Myocyte (in vitro differentiated cells): ENCODE measurements at places on chromosomes 11 and 22. TPM values are rescaled to one million over a fixed set of nuclear protein-coding genes. Genes with fewer than 3 reads are reported as not detected.

The P4HA3 gene
- total RNA-seq: 0.42 TPM in 1 of 2 replicates, not detected in the other

The CCDC73 gene
- not detected in 2 replicates for total RNA-seq

The NCF4 gene
- not detected in 2 replicates for total RNA-seq

The RAB39A gene
- not detected in 2 replicates for total RNA-seq

The KRTAP5-2 gene
- total RNA-seq: not detected in 2 replicates

The OR6A2 gene
- total RNA-seq: not detected in 2 replicates

The MAJIN gene
- total RNA-seq: not detected in 2 replicates

The CAT gene
- total RNA-seq: 80.7 and 145 TPM in 2 replicates

The ESAM gene
- 0.08 and 0.26 TPM in 2 replicates for total RNA-seq

The MRGPRX3 gene
- not detected in 2 replicates for total RNA-seq

The ANGPTL5 gene
- total RNA-seq: not detected in 2 replicates

The TCF20 gene
- 10.9 and 11.5 TPM in 2 replicates for total RNA-seq

The OR4D5 gene
- not detected in 2 replicates for total RNA-seq

The CACNA1I gene
- 0.05 TPM in 1 of 2 replicates, not detected in the other for total RNA-seq

The OR52N4 gene
- not detected in 2 replicates for total RNA-seq

The HPX gene
- total RNA-seq: not detected in 2 replicates

The VPREB1 gene
- not detected in 2 replicates for total RNA-seq

The DDX25 gene
- not detected in 2 replicates for total RNA-seq

The OR10A2 gene
- total RNA-seq: not detected in 2 replicates

The DUSP8 gene
- 0.29 and 1.2 TPM in 2 replicates for total RNA-seq

The H19 gene
- 9,050 and 10,998 TPM in 2 replicates for total RNA-seq

The ATXN10 gene
- total RNA-seq: 101 and 108 TPM in 2 replicates

The SYCE3 gene
- not detected in 2 replicates for total RNA-seq

The ALDH3B2 gene
- not detected in 2 replicates for total RNA-seq

The APOBEC3H gene
- not detected in 2 replicates for total RNA-seq

The OR52I2 gene
- not detected in 2 replicates for total RNA-seq

The LIF gene
- total RNA-seq: 13.5 and 14.8 TPM in 2 replicates

The DCHS1 gene
- total RNA-seq: 0.73 and 0.78 TPM in 2 replicates

The MADD gene
- total RNA-seq: 41.0 and 54.4 TPM in 2 replicates

The SPDYC gene
- total RNA-seq: not detected in 2 replicates

The TBX10 gene
- total RNA-seq: not detected in 2 replicates

The C11orf91 gene
- total RNA-seq: not detected in 2 replicates

The VWCE gene
- total RNA-seq: 2.1 and 2.7 TPM in 2 replicates

The SULT4A1 gene
- total RNA-seq: 0.36 TPM in 1 of 2 replicates, not detected in the other

The KDELR3 gene
- total RNA-seq: 23.4 and 28.9 TPM in 2 replicates

The ST14 gene
- not detected in 2 replicates for total RNA-seq

The E2F8 gene
- total RNA-seq: 7.1 and 11.9 TPM in 2 replicates

The GRM5 gene
- not detected in 2 replicates for total RNA-seq

The MICAL2 gene
- 14.7 TPM in 2 replicates for total RNA-seq

The SUSD2 gene
- 0.10 and 0.13 TPM in 2 replicates for total RNA-seq

The MICAL3 gene
- total RNA-seq: 23.4 and 27.8 TPM in 2 replicates

The NCAM1 gene
- 536 and 591 TPM in 2 replicates for total RNA-seq

The MIEF1 gene
- 21.0 TPM in 2 replicates for total RNA-seq

The TNKS1BP1 gene
- 75.6 and 86.1 TPM in 2 replicates for total RNA-seq

The PARVA gene
- 70.5 and 74.5 TPM in 2 replicates for total RNA-seq

The AQP11 gene
- 2.9 and 3.7 TPM in 2 replicates for total RNA-seq

The LRRC4C gene
- not detected in 2 replicates for total RNA-seq

The RAB30 gene
- 13.6 and 23.0 TPM in 2 replicates for total RNA-seq

The LRP4 gene
- 7.6 and 9.6 TPM in 2 replicates for total RNA-seq

The XKR3 gene
- total RNA-seq: not detected in 2 replicates

The ZC3H12C gene
- 12.4 and 16.8 TPM in 2 replicates for total RNA-seq

The PKDREJ gene
- not detected in 2 replicates for total RNA-seq

The FUT4 gene
- total RNA-seq: 3.9 and 4.0 TPM in 2 replicates

The APOBEC3B gene
- 0.21 and 0.24 TPM in 2 replicates for total RNA-seq

The KCNE3 gene
- 0.52 and 0.70 TPM in 2 replicates for total RNA-seq

The FOLR3 gene
- total RNA-seq: not detected in 2 replicates

The PTPRCAP gene
- total RNA-seq: 0.88 and 0.94 TPM in 2 replicates

The SLC37A2 gene
- 0.99 and 1.0 TPM in 2 replicates for total RNA-seq
